ENCODE measurements at places on chromosomes 2 and 18.

GRCh38 chr2:160741271-160741670 lies 247.7 kb upstream of the RBMS1 start:
- no peak for DNase-seq

GRCh38 chr2:231319867-231320266 lies 75.6 kb upstream of the B3GNT7 start:
- DNase-seq = no peak

DNA sequence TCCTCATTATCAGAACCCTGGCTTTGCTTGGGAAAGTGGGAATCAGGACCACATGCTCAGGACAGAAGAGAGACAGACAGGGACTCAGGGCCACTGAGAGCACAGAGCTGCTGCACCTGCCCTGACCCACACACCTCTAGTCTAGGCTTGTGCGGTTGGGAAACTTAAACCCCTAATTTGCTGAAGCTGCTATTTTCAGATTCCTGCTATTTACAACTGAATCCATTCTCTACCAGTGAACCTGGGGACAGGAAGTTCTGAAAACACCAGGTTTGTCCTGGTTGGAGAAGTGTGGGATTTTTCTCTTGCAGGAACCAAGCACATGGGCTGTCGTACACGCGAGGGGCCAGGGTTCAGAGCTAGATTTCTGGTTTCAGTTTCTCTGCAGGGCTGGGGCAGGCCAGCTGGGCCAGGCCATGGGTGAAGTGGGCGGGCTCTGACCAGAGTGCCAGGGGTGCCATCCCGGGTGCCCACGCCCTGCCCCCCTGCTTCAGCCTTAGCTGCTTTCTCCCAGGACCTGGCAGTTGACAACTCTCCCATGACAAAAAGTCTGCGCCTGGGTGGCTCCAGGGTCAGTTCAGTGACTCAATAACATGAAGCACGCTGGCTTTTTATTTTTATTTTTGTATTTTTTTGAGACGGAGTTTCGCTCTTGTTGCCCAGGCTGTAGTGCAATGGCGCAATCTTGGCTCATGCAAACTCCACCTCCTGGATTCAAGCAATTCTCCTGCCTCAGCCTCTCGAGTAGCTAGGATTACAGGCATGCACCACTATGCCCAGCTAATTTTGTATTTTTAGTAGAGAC lies 51.3 kb upstream of the SLC1A4 start:
- DNase-seq = no peak

DNA sequence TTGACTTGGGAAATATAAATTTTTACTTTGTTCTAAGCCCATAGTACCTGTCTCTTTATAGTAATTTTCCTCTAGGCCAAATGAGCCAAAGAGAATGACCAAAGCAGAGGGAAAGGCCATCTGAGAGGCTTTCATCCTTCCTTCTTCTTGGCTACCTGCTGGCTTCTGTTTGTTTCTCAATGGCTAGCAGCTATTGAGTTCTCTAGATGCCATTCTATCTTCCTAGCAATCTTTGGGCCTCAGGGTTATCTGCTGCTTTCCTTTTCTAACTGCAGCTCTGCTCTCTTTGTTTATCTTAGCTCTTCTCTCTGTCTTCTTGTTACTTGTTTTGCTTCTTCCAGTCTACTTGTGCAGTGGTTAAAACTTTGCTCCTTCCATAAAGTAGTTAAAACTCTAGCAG lies 601.1 kb upstream of the NRXN1 start:
- no peak for DNase-seq

- no peak for DNase-seq
These were observed 6.9 kb downstream of the OSR1 start for GRCh38 chr2:19351499-19351898.

DNA sequence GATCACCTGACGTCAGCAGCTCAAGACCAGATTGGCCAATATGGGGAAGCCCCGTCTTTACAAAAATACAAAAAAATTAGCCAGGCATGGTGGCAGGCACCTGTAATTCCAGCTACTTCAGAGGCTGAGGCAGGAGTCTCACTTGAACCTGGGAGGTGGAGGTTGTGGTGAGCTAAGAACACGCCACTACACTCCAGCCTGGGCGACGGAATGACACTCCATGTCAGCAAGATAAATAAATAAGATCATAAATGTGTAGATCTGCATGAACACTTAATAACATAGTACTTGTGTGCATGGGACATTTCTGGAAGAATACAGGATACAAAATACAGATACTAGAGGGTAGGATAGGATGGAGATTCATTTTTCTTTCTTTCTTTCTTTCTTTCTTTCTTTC lies 9.1 kb downstream of the EHD3 start:
- DNase-seq = no peak

DNA sequence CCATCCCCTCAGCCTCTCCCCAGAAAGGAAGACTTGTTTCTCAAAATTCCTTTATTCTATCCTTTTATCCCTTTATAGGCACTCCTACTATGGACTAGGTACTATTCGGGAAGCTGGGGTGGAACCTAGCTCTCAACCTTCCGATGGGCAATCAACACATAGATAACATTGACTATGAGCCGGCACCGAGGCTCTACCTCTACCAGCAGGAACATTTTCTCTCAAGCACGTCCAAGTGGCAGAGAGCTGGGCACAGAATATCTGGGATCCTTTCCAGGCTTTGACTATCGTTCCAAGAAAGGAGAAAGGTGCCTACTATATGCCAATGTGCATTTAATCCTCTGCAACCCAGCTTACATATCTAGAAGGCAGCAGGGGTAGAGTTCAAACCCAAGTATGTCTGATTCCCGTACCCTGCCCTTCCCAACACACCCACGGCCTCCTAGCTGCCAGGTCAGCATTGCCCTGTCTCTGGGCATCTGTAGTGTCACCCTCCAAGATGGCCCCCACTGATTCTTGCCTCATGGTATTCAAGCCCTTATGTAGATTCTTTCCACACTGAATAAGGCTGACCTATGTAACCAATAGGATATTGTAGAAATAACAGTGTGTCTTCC lies 28.3 kb downstream of the TNS1 start:
- DNase-seq = no peak

DNA sequence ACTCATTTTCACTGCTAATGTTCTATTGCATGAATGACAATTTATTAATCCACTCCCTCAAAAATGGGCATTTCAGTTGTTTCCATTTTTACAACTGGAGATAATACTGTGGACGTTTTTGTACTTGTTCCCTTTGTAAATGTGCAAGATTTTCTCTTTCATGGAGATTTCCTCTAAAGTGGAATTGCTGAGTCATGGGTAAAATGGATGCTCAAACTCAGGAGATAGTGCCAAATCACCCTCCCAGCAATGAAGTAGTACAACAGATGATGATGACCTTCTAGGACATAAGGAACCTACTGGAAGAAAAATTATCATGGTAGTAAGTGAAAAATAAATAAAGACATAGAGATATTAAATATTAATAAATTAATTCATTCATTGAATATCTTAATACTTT lies 460.8 kb upstream of the CHST9 start:
- no peak for DNase-seq

DNA sequence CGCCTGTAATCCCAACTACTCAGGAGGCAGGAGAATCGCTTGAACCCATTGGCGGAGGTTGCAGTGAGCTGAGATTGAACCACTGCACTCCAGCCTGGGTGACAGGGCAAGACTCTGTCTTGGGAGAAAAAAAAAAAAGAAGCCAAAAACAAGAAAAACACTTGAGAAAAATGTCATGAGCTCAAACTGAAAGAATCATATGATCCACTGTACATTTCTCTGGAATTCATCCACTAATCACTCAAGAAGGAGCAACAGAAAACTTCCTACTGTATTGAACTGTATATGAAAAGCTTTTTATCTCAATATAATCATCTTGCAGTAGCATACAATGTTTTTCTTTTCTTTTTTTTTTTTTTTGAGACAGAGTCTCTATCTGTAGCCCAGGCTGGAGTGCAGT lies 40.4 kb downstream of the EPG5 start:
- DNase-seq = no peak

DNA sequence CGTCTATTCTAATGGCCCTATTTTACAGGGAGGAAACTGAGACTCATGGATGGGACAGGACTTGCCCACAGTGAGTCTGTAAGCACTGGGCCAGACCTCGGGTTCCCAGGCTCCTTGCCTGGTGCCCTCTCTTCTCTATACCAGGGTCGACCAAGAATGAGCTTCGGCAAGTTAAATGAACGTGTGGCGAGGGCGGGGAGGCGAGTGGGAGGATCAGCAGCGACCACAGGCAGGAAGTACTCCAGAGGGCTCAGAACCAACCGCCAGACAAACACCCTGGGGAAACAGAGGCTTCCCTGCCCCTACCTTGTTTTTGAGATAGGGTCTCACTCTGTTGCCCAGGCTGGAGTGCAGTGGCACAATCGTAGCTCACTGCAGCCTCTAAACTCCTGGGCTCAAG lies 177.7 kb upstream of the SMAD2 start:
- no peak for DNase-seq

DNA sequence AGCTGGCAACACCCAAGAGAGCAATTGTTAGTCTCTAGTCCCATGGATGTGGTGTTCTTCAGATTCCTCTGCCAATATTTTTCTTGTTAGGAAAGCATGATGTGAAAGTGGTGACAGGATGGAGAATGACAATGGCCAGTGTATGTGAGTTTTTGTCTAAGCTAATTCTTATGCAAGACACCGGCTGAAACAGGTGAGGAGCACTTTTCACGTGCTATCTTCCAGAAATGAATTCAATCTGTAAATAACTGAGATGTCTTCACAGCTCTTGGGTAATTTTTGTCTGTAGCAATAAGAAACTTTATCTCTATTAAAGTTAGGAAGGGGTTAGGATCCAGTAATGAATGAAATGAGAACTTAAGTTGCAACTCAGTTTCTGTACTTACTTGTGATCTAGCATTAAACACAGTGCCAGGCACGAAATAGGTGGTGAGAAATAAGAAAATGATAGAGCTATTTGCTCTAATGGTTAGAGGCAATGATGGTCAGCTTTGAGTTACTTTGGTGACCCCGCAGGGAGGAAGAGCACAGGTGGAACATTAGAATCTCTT lies 676 bp upstream of the AGPS start:
- DNase-seq = no peak

- DNase-seq = no peak
These were observed 28.2 kb downstream of the SIX2 start for GRCh38 chr2:44980751-44981713.

- DNase-seq = peak; percentile 35
These were observed 8.6 kb upstream of the PLEKHM3 start for GRCh38 chr2:208033701-208034502.

DNA sequence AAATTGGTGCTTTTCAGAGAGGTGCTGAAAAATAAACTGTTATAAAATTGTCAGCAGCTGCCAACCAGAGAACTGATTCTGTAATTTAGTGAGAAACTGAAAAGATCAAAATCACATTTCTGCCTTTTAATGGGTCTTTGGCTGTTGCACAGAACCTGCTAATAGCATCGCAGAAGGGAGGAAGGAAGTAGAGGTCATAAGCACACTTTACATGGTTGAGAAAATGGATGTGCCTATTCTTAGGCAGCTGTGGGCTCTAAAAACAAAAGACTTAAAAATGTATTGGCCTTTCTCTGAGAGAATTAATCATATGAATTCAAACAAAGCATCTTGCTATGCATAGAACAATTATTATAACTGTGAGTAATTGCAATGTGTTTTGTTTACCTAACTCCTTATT lies 1186.9 kb downstream of the DSC3 start:
- no peak for DNase-seq

- DNase-seq = no peak
These were observed 94.3 kb downstream of the MREG start for GRCh38 chr2:215918901-215919599.

DNA sequence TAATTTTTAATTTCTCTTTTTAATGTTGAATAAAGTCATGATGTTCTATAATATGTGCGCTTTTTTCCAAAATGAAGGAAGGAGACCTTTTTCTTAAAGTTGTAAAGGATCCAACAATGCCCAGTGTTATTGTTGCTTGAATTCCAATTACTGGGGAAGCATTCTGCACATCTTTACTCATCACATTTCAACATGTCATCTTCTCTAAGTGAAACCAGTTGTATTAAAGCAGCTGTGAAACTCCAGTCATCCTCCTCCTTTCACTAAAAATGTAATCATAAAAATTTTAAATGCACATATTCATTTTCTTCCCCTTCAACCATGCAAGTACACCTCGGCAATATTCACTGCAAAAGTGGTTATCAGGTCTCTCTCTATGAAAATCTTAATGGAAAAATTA lies 722.7 kb downstream of the TSN start:
- no peak for DNase-seq

- DNase-seq = no peak
These were observed 195.6 kb downstream of the AGAP1 start for GRCh38 chr2:235689427-235689853.

All from stimulated activated CD4-positive, alpha-beta T cell treated with anti-CD3 and anti-CD28 coated beads, Interleukin-15, amount 100 ng/mL, for 24 hours (primary cell).